Upper lobe of right lung (tissue), 1 donor: ENCODE measurements at places on chromosomes 12 and 14. TPM values are rescaled to one million over a fixed set of nuclear protein-coding genes. Genes with fewer than 3 reads are reported as not detected.

GRCh38 chr12:96774496-96775256, 132.4 kb upstream of the NEDD1 start:
- H3K27ac ChIP-seq: no peak overlapping the region
- DNase-seq: no peak
- no peaks in the 10 kb centered on the region for H3K27me3 ChIP-seq
- no peak overlapping the region for H3K4me3 ChIP-seq

DNA sequence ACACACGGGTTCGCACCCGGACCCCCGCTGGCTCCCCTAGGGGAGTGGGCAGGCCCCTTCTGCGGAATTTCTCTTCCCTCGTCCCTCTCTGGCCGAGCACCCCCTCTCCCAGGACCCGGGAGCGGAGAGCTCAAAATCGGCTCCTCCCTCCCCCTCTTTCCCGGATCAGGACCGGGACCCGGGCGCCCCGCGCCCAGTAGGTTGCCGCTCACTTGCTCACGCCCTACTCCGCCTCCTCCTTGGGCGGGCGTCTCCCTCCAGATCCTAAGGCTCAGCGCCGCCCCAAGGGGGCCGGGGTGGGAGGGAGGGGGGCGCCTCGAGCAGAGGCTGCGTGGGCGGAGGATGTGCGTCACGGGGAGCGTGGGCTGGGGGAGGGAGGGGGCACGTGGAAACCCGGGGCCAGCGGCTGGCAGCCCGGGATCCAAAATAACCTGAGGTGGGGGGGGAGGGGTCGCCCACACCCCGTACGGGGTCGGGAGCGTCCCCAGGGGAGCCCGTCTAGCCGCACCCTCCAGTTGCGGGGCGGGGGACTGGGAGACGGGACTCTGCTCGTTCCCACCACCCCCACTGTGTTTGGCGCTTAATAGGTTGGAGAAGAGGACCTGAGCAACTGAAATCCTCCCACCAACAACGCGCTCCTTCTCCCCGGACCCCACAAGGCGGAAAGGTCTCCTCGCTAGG, 1.8 kb upstream of the NAB2 start:
- peak overlapping the region; percentile 63 for H3K4me3 ChIP-seq
- peaks cover 29% of the 10 kb centered on the region for H3K4me1 ChIP-seq
- peaks cover 13% of the 10 kb centered on the region for H3K36me3 ChIP-seq
- H3K27ac ChIP-seq: peak overlapping the region; percentile 99
- no peaks in the 10 kb centered on the region for H3K27me3 ChIP-seq

GRCh38 chr14:102819176-102819628, 42.0 kb downstream of the TRAF3 start:
- H3K4me1 ChIP-seq: no peaks in the 10 kb centered on the region
- no peaks in the 10 kb centered on the region for H3K36me3 ChIP-seq
- H3K27me3 ChIP-seq: no peaks in the 10 kb centered on the region

DNA sequence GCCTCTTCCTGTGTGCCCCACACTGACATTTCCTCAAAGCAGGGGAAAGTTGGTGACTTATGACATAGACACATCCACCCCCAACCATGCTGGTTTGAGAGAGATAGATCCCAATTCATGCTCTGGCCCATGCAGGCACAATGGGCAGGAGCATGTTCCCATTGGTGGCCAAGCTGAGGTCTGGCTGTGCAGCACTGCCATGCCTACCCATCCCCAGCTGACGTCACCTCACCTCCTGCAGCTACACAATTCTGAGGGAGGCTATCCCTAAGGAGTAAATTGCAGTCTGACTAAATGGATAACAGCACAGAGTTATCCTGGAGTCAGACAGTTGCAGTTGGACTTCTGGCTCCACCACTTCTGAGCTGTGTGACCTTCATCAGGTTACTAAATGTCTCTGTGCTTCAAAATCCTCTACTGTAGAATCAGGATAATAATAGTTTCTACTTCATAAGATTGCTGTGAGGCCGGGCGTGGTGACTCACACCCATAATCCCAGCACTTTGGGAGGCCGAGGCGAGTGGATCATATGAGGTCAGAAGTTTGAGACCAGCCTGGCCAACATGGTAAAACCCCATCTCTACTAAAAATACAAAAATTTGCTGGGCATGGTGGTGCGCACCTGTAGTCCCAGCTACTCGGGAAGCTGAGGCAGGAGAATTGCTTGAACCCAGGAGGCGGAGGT, 323.9 kb downstream of the BCL11B start:
- no peaks in the 10 kb centered on the region for H3K27me3 ChIP-seq
- no peak overlapping the region for H3K27ac ChIP-seq
- no peaks in the 10 kb centered on the region for H3K36me3 ChIP-seq
- no peak overlapping the region for H3K4me3 ChIP-seq

GRCh38 chr12:67141296-67142018, 127.7 kb upstream of the CAND1 start:
- H3K36me3 ChIP-seq: no peaks in the 10 kb centered on the region
- no peak overlapping the region for H3K4me3 ChIP-seq
- no peak for DNase-seq
- no peak overlapping the region for H3K27ac ChIP-seq
- no peaks in the 10 kb centered on the region for H3K27me3 ChIP-seq
- H3K4me1 ChIP-seq: no peaks in the 10 kb centered on the region

DNA sequence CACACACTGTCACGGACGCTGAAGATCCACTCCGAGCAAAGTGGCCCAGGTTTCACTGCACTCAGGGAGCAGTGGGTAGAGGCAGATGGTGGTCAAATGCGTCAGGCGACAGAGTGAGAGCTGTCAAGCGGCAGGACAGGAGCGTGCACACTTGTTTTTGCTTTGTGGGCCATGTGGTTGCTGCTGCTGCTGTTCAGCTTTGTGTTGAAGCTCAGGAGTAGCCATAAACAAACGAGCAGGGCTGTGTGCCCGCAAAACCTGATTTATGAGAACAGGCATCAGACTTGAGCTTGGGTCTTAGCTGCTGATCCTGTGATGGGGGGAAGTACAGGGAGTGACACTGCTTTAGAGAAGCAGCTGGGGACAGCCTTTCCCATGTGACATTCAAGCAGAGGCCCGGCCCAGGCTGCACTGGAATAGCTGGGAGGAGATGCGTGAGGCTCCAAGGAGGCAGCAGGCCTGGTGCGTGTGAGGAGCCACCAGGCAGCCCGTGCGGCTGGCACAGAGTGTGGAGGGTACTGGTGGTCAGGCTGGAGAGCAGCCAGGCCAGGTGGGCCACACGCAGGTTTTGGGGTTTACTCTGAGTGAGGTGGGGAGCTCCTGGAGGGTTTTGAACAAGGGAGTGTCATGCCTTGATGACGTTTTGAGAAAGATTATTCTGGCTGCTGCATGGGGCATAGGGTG, 31.1 kb upstream of the ASPG start:
- H3K27me3 ChIP-seq: no peaks in the 10 kb centered on the region
- H3K27ac ChIP-seq: no peak overlapping the region
- no peaks in the 10 kb centered on the region for H3K4me1 ChIP-seq
- no peak overlapping the region for H3K4me3 ChIP-seq
- no peaks in the 10 kb centered on the region for H3K36me3 ChIP-seq
- DNase-seq: no peak

GRCh38 chr12:77842430-77842829, 11.7 kb downstream of the NAV3 start:
- no peak overlapping the region for H3K4me3 ChIP-seq
- no peaks in the 10 kb centered on the region for H3K27me3 ChIP-seq
- H3K36me3 ChIP-seq: no peaks in the 10 kb centered on the region
- H3K27ac ChIP-seq: no peak overlapping the region
- no peak for DNase-seq

DNA sequence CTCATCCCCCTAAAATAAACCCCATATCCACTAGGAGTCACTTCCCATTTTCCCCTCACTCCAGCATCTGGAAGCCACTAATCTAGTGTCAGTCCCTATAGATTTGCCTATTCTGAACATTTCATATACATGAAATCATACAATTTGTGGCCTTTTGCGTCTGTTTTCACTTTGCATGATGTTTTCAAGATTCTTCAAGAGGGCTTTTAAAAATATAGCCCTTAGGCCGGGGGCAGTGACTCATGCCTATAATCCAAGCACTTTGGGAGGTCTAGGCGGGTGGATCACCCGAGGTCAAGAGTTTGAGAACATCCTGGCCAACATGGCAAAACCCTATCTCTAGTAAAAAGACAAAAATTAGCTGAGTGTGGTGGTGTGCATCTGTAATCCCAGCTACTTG, 104.7 kb downstream of the VEZT start:
- H3K4me1 ChIP-seq: peaks cover 11% of the 10 kb centered on the region
- H3K27ac ChIP-seq: no peak overlapping the region
- DNase-seq: no peak
- no peaks in the 10 kb centered on the region for H3K36me3 ChIP-seq
- no peak overlapping the region for H3K4me3 ChIP-seq

DNA sequence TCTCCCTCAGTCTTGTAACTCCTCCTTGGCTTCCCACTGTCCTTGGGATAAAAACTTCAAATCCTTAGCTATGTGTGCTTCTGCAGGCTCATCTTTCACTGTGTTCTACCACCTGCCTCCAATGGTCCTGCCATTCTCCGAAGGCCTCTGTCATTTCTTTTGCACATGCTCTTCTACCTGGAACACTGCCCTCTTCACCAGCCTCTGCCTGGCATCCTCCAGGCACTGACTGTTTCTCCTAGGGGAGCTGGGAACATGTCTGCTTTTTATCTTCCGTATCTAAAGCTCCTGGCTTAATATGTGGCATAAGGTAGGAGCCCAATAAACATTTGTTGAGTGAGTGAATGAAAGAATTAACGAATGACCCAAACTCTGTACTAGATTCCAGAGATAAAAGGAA, 603.3 kb upstream of the TMEM132C start:
- peaks cover 3% of the 10 kb centered on the region for H3K27me3 ChIP-seq
- no peak for DNase-seq
- H3K36me3 ChIP-seq: no peaks in the 10 kb centered on the region
- H3K4me1 ChIP-seq: no peaks in the 10 kb centered on the region
- no peak overlapping the region for H3K4me3 ChIP-seq

DNA sequence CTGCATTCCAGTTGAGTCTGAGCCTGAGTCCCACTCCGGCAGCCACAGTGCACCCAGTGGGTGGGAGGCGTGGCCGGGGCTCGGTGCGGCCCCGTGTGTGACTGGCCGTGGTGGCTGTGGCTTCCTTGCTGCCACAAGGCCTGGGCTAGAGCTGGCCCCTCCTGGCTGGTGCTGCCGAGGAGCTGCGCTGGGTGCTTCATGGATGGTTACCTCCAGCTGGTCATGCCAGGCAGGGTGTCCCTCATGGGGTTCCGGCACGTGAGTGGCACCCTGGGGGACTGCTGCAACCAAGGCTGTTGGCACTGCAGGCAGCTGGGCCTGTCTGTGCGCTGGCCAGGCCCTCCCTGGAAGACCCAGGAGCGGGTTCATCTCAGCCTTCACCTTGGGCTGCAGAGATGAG, 62.7 kb downstream of the KIF26A start:
- no peak overlapping the region for H3K27ac ChIP-seq
- no peaks in the 10 kb centered on the region for H3K27me3 ChIP-seq
- no peak overlapping the region for H3K4me3 ChIP-seq
- DNase-seq: no peak

- DNase-seq: no peak
- no peak overlapping the region for H3K27ac ChIP-seq
- no peak overlapping the region for H3K4me3 ChIP-seq
- no peaks in the 10 kb centered on the region for H3K36me3 ChIP-seq
- peaks cover 5% of the 10 kb centered on the region for H3K27me3 ChIP-seq
- H3K4me1 ChIP-seq: no peaks in the 10 kb centered on the region
Measured at GRCh38 chr14:100578552-100578951, 8.7 kb downstream of the BEGAIN start.

DNA sequence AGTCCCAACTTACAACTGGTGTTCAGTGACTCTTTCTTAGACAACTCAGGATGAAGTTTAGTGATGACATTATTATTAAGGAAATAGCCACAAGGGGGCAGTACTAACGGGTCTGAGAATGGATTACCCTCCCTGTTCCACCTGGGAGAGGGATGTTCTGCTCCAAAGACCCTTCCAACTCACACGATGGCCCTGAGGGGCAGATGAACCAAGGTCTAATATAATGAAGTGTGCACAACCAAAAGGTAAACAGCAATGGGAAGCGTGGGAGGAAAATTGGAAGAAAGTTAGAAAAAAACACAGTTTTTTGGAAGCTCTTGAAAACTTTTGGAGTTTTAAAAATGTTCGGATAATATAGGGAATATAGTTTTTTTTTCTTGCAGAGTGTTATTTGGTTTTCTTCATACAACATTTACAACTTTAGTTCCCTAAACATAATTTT, 24.0 kb downstream of the FGF6 start:
- H3K27ac ChIP-seq: no peak overlapping the region
- H3K4me3 ChIP-seq: no peak overlapping the region
- H3K36me3 ChIP-seq: no peaks in the 10 kb centered on the region
- no peak for DNase-seq
- H3K27me3 ChIP-seq: peaks cover 12% of the 10 kb centered on the region
- H3K4me1 ChIP-seq: no peaks in the 10 kb centered on the region

GRCh38 chr12:45517381-45517780, 212.1 kb upstream of the ARID2 start:
- H3K36me3 ChIP-seq: no peaks in the 10 kb centered on the region
- H3K27ac ChIP-seq: no peak overlapping the region
- H3K4me3 ChIP-seq: no peak overlapping the region
- H3K4me1 ChIP-seq: no peaks in the 10 kb centered on the region

- no peak for DNase-seq
- H3K36me3 ChIP-seq: peaks cover 19% of the 10 kb centered on the region
- H3K27ac ChIP-seq: peak overlapping the region; percentile 47
- no peaks in the 10 kb centered on the region for H3K27me3 ChIP-seq
- H3K4me1 ChIP-seq: peaks cover 42% of the 10 kb centered on the region
Measured at GRCh38 chr12:124498275-124499189, 68.9 kb downstream of the NCOR2 start.

- H3K36me3 ChIP-seq: no peaks in the 10 kb centered on the region
- H3K27ac ChIP-seq: no peak overlapping the region
- H3K4me1 ChIP-seq: no peaks in the 10 kb centered on the region
- H3K4me3 ChIP-seq: no peak overlapping the region
Measured at GRCh38 chr12:84840356-84840755, 72.2 kb downstream of the SLC6A15 start.

A2M gene
- 2,772 TPM for total RNA-seq

NOVA1 gene
- total RNA-seq: 1.6 TPM

ISM2 gene
- total RNA-seq: not detected

KRT83 gene
- total RNA-seq: not detected

CRACR2A gene
- total RNA-seq: 5.4 TPM

PLEKHD1 gene
- total RNA-seq: 0.41 TPM

ACSM4 gene
- not detected for total RNA-seq

JPH4 gene
- 6.2 TPM for total RNA-seq

PLEKHA5 gene
- 30.2 TPM for total RNA-seq
